ENCODE measurements at places on chromosomes 2 and 18.
A peak's percentile ranks its signal among the peaks of the same experiment; 100 is the strongest.

DNA sequence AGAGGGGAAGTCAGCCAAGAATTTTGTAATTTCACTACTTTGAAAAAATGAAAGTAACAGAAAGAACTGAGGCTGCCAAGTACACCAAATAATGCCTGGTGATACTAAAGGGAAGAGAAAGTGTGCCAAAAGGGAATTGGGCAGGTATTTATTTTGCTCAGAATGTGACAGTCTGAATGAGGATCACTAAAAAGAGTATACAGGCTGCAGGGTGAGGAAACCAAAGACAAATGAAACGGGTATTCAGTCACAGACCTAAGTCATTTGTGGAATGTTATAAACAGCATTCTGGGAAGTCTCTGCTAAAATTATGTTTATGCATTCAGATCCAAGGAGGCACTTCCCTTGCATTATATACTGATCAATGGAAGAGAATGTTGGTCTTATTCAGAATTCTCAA lies 418.6 kb upstream of the SLC39A10 start:
- no peak for DNase-seq

- no peak for DNase-seq
These were observed 51.2 kb downstream of the CHMP3 start for GRCh38 chr2:86512034-86512433.

DNA sequence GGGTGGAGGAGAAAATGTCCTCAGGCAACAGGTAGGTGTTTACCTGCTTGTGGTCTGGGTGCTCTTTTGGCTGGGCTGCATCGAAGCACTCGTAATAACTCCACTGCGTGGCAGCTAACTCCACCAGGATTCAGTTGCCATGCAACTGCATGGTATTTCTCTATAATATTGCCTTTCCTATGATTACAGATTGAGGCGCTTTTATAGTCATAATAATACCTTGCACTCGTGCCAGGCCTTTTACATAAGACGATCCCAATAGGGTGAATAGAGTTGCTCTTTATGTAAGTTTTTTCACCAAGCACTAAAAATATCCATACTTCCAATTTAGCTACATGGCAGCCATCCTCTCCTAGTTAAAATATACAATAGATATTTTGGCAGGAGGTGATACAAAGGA lies 19.7 kb upstream of the NYAP2 start:
- DNase-seq, result no peak

GRCh38 chr2:71685073-71685848 lies 231.9 kb downstream of the DYSF start:
- no peak for DNase-seq

DNA sequence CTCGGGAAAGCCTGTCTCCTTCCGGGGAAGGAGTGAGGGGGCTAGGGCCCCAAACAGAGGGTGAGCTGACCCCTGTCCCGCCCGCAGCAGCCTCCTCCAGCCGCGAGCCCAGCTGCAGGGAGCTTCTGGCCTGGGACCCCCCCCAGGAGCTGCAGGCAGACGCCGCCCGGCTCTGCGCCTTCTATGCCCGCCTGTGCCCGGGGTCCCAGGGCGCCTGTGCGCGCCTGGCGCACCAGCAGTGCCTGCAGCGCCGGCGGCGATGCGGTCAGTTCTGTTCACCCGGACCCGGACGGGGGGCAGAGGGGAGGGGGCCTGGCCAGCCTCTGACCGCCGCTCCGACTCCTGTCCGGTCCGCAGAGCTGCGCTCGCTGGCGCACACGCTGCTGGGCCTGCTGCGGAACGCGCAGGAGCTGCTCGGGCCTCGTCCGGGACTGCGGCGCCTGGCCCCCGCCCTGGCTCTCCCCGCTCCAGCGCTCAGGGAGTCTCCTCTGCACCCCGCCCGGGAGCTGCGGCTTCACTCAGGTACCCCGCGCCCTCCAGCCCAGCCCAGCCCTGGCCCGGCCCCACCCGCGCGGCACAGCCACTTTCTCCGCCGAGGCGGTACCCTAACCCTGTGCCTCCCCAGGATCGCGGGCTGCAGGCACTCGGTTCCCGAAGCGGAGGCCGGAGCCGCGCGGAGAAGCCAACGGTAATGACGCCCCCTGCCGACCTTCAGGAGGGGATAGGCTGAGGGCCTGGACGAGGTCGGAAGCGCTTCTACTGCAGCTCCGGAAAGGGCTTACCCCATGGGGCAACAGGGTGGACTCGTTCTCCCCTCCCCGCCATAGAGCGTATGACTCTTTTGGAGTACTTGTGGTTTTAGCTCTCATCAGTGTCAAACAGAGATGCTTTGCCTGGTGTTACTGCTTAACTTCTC lies 2.0 kb upstream of the CHRND start:
- no peak for DNase-seq

GRCh38 chr2:239760596-239760995 lies 264.5 kb downstream of the NDUFA10 start:
- DNase-seq, result no peak

DNA sequence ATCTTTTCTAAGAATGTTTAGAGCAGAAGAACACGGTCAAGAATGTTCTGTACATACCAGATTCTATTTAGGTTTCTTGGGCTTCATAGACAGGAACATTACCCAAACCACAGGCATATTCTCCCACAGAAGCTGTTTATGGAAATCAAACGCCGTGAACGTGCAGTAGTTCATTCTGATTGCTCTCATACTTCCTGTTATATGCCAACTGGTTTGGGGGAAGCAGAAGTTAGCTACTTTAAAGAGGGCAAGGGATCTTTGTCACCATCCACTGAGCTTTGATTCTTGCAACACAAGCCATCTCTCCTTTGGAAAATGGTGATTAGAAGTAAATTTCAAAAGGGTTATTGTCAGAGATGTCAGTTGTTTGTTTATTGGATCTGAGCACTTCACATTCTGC lies 182.2 kb upstream of the NRP2 start:
- DNase-seq, result no peak

- no peak for DNase-seq
These were observed 165.2 kb downstream of the SLC8A1 start for GRCh38 chr2:40286721-40287120.

GRCh38 chr2:30038419-30038818 lies 108.4 kb upstream of the YPEL5 start:
- no peak for DNase-seq

GRCh38 chr18:48270929-48271328 lies 138.3 kb downstream of the ZBTB7C start:
- no peak for DNase-seq

DNA sequence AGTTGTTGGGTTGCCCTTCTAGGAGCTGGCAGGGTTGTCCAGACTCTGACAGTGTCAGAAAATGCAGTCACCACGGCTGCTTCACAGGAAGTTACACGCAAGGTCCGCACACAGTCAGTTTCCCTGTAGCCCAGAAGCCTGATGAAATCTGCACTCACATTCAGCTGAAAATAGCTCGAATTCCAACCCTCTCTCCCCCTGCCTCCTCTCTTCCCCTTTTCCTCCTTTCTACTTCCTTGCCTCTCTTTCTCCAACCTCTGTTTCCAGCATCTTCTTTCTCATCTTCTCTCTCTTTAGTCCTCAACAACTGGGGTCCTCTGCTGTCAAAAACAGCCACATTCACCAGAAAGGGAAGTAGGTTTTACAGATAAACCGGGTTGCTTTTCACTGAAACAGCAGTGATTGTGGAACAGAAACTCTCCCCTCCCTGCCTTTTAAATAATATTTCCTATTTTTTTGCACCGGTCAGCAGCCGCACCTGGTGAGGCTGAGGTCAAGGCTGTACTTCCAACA lies 69.3 kb downstream of the BCL11A start:
- DNase-seq, result no peak

GRCh38 chr18:22005191-22005841 lies 164.1 kb upstream of the GATA6 start:
- no peak for DNase-seq

DNA sequence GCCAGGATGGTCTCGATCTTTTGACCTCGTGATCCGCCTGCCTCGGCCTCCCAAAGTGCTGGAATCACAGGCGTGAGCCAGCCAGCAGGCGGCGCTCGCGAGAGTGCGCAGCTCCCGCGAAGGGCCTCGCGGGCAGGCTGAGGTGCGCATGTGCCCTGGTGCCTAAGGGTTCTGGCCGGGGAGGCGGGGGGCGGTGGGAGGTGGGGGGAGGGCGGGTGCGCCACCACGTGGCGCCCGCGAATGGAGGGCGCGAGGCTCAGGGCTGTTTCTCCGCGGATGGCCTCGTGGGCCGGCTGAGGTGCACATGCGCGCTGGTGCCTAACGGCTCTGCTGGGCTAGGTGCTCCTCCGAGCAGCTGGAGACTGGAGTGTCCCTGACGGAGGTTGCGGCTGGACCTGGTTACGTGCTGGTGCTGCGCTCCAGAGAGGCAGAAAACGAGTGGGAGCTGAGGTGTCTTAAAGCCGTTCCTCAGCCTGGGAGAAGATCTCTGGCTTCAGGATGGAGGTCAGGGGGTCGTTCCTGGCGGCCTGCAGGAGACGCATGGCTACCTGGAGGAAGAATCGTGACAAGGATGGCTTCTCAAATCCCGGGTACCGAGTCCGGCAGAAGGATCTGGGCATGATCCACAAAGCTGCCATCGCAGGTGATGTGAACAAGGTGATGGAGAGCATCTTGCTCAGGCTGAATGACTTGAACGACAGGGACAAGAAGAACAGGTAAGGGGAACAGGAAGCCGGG lies at the start of gene ANKRD62:
ANKRD62 (plus strand) TSS at position 324 of the 738 bp plus-strand sequence; CDS start at position 499, 175 bp downstream.
- DNase-seq, result no peak

- peak; percentile 33 for DNase-seq
These were observed 4.7 kb downstream of the LBH start for GRCh38 chr2:30235859-30236535.

DNA sequence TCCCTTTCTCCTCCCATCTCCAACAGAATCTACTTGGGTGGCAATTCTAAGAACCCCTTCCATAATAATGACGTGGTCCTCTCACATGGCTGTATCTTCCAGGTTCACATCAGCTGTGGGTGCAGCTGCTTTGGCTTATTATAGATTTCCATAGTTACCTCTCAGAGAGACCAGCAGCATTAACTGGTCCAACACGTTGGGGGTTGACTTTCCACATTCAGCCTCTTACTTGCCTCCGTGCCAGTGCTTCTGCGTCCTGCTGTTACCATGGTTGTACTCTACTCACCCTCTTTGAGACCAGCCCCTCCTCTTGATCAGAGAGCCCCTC lies 570.7 kb downstream of the PLCL1 start:
- no peak for DNase-seq

GRCh38 chr2:167784084-167784425 lies 463.3 kb downstream of the STK39 start:
- DNase-seq, result no peak

GRCh38 chr18:2213905-2214304 lies 357.4 kb downstream of the METTL4 start:
- no peak for DNase-seq

DNA sequence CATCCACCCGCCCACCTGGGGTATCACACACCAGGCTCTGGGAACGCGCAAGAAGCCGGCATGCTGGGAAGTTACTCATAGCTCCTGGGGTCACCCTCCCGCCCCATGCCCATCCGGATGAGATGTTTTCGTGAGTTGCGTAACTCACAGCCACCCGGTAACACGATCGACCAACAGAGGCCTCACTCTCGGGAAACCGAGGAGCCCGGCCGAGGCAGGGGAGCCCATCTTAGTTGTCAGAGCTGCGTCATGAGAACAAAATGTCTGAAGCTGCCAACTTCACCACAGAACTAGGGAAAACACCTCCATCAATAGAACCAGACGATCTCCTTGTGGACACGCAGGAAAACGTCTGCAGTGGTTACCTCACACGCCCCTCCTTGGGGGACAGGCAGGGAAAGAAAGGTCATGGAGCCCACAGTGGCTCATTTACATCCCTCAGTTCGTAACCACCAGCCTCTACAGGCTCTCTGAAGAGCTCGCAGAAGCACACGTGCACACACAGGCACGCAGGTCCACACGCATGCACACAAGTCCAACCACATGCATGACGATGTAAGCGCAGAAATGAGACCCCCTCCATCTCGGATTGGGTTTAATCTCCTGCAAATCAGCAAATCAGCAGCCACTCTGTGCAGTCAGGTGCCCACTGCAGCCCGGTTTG lies 26.2 kb downstream of the ADI1 start:
- no peak for DNase-seq

- DNase-seq, result no peak
These were observed 32.0 kb upstream of the TFCP2L1 start for GRCh38 chr2:121316986-121317385.

DNA sequence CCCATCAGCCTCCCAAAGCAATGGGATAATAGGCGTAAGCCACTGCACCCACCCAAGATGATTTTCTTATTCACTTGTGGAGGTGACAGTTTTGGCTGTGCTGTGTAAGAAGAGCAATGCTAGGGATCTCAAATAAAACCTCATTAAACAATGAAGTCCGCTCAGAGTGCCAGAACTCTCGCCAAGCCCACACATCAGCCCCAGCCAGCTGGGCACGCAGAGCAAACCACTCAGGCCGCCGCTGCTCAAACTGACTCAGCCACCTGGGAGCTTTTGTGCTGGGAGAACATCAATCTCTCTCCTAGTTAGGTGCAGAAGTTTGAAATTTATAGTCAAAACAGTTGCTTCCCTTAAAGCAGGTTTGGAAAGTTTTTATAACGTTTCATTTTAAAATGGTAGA lies 47.6 kb downstream of the RNF152 start:
- DNase-seq, result no peak

- no peak for DNase-seq
These were observed 127.5 kb upstream of the SLC1A4 start for GRCh38 chr2:64861452-64862397.

DNA sequence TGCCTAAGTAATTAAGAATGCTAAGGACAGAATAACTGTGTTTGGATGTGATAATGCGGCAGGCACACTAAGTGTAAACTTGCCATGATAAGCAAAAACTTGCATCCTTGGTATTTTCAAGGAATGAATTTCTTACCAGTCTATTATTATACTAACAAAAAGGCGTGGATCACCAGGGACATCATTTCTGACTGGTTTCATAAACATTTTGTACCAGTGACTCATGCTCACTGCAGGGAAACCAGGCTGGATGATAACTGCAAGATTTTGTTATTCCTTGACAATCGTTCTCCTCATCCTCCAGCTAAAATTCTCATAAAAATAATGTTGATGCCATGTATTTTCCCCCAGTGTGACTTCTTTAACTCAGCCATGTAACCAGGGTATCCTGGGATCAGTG lies 289.5 kb downstream of the CDCA7 start:
- DNase-seq, result no peak

- DNase-seq, result no peak
These were observed 385.1 kb downstream of the STK39 start for GRCh38 chr2:167862296-167862695.

GRCh38 chr2:106339132-106339531 lies 129.1 kb downstream of the RGPD3 start:
- no peak for DNase-seq

- no peak for DNase-seq
These were observed 392.0 kb upstream of the LYPD1 start for GRCh38 chr2:133061874-133062593.

DNA sequence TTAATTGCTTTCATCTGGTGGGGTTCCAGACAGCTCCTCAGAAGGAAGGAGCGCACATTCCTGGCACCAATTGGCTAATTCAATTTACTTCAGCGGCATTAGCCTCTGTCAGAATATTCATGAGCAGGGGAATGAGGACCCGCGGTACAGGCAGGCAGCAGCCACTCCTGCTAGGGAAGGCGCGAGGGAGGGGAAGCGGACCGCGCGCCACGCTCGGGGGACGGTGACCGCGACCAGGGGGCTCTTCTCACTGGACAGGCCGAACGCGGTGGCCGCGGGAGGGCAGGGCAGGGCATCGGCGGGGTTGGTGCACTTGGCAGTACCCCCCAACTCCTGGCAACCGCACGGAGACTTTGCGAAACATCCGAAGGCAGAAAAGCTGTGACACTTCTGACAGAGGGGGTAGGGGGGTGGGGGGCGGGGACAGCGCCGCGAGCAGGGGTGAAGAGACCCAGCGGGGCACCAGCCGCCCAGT lies at the start of gene CDH20:
CDH20 (plus strand) TSS at position 160 of the 475 bp plus-strand sequence.
- DNase-seq, result no peak
